Esophagus mucosa (tissue), 1 donor: ENCODE measurements at places on chromosomes 11 and 22. TPM values are rescaled to one million over a fixed set of nuclear protein-coding genes. Genes with fewer than 3 reads are reported as not detected.

Gene MAPK12
- 2.6 TPM for total RNA-seq

- no peak for ATAC-seq
These were observed 243.5 kb downstream of the ETS1 start for GRCh38 chr11:128343870-128344269.

DNA sequence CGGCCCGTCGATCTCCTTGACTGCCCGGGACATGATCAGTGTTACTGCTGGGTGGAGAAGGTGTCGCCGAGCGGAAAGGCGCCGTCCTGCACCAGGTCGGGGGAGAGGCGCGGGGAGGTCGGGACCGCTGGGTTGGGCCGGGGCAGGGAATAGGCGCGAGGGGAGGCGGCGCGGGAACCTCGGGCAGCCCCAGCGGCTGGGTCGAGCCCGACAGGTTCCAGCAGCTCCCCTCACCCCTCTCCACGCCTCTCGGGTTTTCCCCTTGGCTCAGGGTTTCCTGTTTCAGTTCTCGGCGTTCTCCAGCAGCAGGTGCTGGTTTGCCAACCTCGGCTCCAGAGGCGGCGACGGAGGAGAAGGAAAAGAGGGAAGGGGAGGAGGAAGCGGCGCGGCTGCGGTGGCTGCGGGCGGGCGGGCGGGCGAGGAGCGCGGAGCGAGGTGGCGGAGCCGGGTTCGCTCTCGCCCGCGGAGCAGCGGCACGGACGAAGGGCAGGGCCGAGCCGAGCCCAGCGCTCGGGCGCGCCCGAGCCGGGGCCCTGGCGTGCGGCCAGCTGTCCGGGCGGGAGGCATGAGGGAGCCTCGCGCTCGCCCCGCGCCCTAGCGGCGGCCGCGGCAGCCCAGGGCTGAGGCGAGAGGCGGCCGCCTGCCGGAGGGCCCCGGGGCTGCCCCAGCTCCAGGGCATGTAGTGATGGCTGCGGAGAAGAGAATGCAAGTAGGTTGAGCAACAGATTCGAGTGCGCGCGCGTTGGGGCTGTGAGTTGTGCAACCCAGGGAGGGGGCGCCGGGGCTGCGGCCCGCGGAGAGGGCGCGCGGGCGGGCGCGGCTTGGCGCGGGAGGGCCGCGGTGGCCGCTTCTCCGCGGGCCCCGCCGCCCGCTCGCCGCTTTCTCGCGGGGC, at the start of gene ZC3H12C:
ZC3H12C (plus strand) TSS at position 878 of the 892 bp plus-strand sequence. CDS start 20 bp downstream, outside the sequence.
- peak; percentile 86 for ATAC-seq

Gene GP1BB
- total RNA-seq: 2.0 TPM

Gene RIMBP3B
- total RNA-seq: not detected

DNA sequence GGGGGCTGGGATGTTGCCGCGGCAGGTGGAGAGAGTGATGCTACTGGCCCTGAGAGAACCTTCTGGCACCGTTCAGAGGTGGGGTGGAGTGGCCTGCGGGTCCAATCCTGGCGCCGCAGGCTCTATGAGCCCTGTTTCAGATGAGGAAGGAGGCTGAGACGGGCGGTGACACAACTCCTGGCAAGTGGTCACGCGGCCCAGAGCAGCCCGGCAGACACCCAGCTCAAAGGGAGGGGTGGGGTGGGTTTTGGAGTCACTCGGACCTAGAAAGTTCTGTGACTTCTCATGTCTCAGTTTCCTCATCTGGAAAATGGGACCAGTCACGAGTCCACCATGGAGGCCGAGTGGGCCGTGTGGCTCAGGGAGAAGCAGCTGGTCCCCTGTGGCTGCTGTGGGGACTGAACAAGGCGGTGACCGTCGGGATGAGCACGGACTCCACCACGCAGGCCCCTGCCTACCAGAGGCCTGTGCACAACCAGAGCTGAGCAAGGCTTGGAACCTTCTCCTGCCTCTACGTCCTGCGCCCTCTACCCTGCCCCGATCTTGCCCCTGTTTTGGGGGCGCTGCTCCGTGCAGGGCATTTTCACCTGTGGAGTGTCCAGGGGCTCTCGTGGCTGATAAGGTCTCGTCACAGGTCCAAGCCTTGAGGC, 3.7 kb downstream of the TSPO start:
- ATAC-seq: peak; percentile 6

DNA sequence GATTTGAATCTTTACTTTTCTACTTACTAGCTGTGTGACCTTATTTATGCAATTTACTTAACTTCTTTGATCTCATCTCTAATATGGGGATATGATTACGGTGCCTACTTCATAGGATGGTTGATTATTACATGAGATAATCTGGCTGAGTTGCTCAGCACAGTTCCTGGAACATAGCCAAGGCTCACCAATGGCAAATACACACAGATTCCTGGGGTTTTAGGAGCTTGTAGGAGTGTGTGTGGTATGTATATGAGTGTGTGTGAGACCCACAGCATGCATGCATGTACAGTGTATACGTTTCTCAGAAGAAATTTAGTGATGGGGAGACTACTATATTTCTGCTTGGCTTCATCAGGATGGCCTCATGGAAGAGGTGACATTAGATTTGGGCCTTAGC, 256.9 kb downstream of the KIRREL3 start:
- ATAC-seq: no peak

- ATAC-seq: no peak
These were observed 7.6 kb downstream of the APOBEC3A start for GRCh38 chr22:38964989-38965388.

Gene KDELR3
- total RNA-seq: 3.2 TPM

- ATAC-seq: peak; percentile 72
These were observed 127.2 kb upstream of the SLC5A12 start for GRCh38 chr11:26849036-26849435.

DNA sequence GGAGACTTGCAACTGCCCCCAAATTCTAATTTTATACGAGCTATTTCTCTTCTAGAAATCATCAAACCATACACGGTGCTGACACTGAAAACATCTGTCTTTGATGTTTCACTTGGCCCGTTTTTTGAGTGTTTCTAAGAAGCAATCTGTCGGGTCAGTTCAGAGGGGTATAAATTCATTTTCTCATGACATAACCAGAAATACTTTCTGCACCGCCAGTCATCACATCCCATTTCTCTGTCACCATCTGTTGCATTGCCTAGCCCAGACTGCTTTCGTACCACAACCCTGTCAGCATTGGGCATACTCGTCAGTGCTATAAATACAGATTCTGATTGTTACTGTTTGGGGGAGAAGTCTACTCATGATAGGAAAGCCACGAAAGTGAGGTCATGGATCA, 63.1 kb upstream of the CCDC90B start:
- no peak for ATAC-seq

GRCh38 chr22:26295563-26296126, 126.4 kb downstream of the SEZ6L start:
- no peak for ATAC-seq

DNA sequence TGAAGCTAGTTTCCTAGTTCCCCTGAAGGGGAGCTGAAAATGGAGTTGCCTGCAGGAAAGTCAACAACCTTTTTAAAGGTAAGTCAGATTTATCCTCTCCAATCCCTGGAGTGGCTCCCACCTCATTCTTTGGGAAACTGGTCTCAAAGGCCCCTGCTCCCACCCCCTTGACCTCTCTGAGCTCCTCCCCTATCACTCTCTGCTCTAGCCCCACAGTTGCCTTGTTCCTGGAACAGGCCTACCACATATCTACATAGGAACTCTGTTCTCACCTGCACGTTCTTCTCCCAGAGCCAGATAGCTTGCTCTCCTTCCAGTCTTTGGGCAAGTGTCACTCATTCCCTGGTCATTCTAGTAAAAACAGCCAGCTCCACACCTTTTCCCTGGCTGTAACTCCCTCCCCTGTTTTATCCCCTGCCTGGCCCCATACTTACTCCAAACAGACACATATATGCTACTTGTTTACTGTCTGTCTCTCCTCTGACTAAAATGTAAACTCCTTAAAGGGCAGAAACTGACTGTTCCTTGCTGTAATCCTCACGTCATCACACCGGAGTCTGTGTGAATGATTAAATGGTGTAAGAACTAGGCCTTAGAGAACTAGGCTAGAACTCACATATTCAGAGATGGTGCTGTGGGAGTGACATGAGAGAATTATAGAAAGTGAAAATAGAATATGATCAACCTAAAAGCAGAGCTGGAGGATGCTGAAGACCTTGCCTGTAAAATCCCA, 53.3 kb downstream of the TCF20 start:
- no peak for ATAC-seq

Gene MMP8
- total RNA-seq: not detected

GRCh38 chr11:79087961-79088318, 352.9 kb downstream of the TENM4 start:
- no peak for ATAC-seq

DNA sequence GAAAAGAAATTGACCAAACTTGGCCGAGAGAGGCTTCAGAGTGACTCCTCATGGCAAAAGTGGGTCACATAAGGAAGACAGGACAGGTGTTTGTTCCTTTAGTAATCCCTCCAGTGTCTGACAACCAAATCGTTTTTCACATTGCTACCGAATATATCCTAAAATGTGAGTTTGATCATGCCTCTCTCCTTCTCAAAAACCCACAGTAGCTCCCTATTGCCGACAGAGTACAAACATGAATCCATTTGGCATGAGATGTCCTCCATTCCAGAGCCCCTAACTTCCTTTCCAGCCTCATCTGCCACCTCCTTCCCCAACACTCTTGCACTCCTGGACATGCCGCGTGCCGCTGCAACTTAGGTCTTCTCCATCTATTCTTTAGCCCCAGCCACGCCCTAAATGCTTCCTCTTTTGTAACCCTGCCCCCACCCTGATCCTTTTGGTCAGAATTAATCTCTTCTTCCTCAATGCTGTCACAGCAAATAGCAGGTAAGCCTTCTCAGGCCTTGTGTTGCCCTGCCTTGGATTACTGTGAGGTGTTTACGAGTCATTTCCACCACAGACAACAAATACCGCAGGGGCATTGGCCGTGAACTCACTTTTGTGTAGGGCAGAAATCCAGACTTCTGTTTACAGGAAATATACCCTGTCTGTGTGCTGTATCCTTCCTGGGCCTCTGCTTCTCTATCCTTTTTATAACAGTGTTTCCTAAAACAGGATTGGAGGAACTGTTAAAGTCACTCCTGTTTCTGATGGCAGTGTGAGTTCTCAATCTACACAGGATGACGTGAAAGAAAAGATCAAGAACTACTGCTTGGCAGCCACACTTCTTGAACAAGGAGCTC, 66.0 kb upstream of the FTH1 start:
- peak; percentile 91 for ATAC-seq

DNA sequence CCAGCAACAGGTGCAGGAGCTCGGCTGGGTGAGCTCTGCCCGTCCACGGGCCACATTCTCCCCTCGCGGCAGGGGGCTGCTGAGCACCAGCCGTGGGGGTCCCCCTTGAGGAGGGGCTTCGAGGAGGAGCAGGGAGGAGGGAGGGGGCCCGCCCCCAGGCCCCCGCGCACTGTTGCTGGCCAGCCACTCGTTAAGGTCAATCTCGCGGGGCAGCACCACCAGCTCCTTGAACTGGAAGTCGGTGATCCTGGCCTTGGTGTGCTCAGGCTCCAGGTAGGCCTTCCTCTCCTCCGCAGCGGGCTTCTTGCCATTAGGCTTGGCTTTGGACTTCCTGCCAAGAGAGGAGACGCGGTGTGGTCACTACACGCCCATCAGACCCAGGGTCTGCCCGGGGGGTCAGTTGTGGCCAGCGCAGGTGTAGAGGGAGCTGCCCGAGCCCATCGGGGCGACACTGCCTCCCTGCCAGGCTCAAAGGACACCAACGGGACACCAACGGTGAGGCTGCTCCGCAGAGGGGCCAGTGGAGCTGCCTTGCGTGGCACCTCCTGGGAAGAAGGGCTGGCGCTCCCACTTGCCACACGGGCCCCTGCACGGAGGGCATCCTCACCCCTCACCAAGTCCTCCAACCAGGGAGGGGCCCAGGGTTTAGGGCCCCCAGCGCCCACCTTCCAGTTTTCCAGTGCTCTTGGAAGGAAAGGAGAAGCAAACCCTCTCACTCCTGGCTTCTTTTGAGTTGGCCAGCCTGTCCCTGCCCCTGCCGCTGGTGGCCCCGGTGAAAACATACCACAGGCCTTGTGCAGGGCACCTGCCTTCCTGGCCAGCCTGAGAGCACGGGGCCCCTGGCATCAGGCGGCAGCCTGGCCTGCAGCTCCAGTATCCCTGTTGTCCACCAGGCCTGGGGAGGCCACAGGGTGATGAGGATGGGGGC, 5.8 kb downstream of the MOB2 start:
- no peak for ATAC-seq

DNA sequence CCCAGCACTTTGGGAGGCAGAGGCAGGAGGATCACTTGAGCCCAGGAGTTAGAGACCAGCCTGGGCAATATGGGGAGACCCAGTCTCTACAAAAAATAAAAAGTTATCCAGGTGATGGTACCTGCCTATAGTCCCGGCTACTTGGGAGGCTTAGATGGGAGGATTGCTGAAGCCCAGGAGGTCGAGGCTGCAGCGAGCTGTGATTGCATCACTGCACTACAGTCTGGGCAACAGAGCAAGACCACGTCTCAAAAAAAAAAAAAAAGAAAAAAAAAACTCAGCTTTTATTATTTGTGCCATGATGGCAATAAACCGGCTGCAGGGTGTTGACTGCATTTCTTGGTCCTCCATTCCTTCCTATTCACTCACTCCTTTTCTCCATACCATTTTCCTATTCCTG, 33.6 kb upstream of the TFIP11 start:
- ATAC-seq: no peak

- no peak for ATAC-seq
These were observed 13.1 kb downstream of the APOL2 start for GRCh38 chr22:36226189-36226588.

GRCh38 chr11:84261707-84262106, 975.5 kb upstream of the CCDC90B start:
- no peak for ATAC-seq

Gene GALNT18
- total RNA-seq: 9.4 TPM

- ATAC-seq: no peak
These were observed 15.2 kb downstream of the POLR2F start for GRCh38 chr22:37968452-37969251.

- peak; percentile 85 for ATAC-seq
These were observed 194.1 kb downstream of the IGLL1 start for GRCh38 chr22:23385678-23386631.
